ENCODE measurements at places on chromosomes 1 and 21.
A peak's percentile ranks its signal among the peaks of the same experiment; 100 is the strongest.

DNA sequence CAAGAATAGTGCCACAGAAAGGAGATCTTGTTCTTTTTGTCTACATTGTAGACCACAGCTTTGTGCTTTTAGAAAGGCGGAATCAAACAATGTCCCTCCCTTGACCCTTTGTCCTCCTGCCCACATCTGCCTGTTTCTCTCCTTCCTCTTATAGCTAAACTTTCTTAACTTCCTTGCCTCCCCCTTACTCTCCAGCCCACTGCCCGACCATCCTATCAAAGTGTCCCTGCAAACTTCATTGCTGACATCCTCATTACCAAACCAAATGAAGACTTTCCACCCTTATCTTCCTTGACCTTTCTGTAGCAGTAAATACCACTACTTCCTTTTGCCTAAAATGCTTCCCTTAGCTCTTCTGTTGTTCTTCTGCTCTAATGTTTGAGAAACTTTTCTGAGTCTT is 5.0 kb downstream of the SELP start:
- DNase-seq, result peak; percentile 54

DNA sequence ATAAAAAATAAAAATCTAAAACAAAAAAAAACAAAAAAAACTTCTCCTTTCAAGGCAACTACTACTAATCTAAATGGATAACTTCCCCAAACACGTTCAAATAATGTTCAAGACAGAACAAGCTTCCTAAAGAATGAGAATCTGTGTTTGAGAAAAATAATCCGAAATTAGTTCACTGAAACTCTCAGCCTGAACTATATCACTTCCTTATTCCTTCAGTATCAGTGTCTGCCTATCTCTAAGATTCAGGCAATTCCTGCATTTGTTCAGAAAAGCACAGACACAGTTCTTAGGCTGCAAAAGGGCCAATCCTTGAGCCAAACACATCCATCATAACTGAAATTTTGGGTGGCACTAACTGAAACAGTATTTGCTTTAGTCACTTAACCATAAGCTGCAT is 22.4 kb downstream of the DSTYK start:
- peak; percentile 11 for DNase-seq

DNA sequence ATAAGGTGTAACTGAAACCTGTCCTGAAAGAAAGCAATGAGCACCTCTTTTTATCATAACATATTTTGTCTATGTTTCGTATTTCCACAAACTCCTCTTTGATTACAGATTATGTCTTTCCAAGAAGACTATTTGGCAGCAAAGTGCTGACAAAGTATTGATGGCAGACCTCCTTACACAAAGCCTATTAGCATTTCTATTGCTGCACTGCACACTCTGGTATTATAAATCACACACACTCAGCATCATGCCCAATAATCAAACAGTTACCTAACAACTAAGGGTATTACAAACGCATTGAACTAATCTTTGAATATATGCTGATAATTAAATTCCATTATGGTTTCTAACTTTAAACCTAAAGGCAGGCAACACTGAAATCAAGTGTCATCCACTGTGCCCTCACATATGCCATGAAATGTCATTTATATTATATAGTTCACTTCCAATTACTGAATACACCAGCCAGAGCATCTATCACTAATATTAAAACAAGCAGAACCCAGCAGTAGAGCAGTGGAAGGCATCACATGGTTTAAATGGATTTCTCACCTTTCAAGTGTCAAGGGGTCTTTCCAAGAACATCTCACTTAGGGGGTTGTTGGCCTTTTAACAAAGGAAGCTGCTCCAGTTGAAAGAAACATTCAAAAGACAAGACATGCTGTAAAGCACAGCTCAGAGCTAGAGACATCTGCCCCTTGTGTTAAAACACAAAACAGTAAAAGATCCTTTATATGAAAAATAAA is 239.1 kb downstream of the RERE start:
- no peak for DNase-seq

GRCh38 chr1:50846224-50846839 is 113.7 kb downstream of the FAF1 start:
- DNase-seq, result peak; percentile 27

DNA sequence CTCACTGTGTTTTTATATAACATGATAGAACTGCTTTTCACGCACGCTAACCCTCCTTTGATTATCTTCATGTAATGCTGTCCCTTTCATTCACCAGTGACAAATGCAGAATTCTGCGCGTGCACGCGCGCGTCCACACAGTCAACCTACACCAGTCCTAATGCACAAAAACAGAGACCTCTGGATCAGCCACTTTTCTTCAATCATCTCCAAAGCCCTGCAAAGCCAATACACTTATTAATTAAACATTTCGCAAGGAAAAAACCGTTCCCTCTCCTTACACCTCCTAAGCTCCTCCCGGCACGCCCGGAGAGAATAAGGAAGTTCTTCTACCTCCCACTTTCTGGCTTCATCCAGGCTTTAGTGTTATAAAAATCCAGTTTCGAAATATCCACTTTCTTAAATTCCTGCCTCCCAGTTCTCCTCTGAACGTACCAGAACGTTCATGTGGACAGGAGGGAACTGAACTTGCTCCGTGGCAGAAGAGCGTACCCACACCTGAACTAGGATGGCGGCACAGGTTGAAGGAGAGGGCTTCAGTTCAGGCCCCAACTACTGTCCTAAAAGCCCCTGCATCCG is 4.6 kb downstream of the LMX1A start:
- DNase-seq, result no peak

DNA sequence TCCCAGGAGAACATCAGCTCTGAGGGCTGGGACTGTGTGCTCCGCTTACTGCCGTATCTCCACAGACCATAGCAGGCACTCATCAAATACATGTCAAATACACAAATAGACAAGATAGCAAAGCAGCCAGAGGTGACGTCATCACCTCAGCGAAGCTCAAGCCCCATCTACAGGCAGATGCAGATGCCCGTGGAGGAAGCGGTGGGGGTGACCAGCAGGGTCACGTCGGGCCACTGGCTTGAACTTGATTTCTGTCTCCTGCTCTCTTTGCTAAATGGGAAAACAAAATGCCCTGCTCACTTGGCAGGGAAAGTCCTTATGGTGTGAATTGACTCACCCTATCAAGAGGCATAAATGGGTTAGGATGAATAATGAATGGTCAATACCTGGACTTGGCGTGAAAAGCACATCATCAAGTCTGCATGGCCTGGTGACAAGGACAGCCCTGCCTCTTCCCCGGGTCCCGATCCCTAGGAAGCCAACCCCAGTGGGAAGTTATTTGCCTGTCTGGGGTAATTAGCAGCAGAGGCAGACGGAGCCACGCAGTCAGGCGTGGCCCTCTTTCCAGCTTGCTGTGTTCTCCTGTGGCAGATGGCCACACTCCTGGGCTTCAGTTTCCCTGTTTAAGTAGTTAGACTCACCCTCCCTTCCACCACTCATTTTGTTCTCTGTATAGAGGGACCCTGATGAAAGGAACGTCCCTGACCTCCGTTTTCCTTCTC is 536.0 kb downstream of the NPHP4 start:
- no peak for DNase-seq

DNA sequence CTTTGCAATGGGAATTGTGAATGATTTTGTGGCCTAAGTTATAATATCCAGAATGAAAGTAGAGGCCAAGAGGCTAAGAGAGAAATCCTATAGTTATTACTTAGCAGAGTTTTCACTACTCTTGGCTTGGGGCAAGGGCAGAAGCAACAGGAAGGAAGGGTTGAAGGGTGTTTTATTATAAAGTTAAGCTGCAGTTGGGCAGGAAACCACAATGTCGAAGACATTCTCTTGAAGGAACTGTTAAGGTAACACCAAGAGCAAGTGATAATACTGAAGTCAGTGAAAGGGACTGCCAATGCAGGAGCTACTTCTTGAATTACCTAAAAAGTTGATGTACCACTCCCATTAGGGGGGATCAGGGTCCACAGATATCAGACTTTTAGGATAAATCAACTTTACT is 8.3 kb downstream of the XCL2 start:
- peak; percentile 92 for DNase-seq

- no peak for DNase-seq
Measured at GRCh38 chr1:234971586-234972297, 156.9 kb downstream of the TOMM20 start.

DNA sequence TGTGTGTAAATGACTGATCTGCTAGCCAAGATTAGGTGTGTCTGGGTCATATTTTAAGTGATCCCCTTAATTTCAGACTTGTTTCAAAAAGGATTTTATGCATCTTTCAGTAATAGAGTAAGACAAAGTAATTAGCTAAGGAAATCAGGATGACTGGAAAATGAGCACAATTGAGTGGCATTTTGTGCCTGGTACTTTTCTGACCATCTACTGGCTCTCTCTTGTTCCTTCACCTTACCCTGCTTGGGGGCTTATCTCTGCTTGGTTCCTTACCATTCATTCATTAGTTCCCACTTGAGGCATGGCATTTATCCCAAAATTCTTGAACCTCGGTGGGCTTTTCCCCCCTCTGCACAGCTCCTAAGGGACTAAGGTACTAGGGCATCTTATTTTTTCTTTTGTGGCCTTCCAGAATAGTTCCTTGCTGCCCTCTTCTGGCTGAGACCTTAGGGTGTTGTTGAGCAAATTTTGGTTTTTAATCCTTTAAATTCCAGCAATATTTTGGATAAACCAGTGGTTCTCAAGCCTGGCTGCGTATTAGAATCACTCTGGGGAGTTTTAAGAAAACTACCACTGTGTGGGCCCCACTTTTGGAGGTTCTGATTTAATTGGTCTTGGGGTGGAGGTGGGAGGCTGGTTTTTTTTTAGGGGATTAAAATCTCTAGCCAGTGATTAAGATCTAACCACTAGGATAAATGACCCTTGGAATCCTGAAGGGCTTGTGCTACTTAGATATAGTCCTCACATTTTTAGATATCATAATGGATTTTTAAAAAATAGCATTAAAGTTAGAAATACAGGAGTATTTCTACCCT is 50.8 kb downstream of the HS2ST1 start:
- peak; percentile 62 for DNase-seq

DNA sequence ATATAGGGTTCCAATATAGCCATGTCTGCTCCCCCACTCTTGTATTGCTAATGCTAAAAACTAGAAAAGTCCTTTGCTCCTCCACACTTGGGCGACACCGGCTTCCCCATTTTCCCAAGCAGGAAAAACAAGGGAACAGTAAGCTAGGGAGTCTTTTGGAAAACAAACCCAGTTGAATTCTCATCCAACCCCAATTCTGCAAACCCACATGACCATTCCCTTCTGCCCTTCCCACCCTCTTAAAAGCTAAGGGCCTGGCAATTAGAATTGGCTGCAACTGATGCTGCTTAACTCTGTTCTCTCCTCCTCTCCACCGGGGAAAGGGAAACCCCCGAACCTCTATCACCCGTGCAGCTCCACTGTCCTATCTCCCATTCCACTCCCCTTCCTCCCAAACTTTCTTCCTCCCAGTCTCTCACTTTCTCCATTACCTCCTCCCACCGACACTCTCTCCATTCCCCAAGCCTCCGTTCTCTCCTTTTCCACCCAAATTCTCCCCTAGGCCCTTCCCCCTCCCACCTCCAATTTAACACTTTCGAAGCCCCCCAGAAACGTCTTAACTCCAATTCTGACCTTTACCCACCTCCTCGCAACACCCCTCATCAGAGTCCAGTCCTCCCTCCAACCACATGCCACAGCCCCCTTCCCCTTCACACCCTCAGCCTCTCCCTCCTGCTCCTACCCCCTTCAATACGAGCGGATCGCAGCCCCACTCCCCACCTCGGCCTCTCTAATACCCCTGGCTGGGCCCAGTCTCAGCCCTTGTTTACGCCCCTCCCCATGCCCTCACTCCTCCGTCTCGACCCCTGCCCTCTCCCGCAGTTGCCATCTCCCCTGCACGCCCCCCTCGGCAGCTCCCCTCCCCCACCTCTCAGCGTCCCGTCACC is 701 bp downstream of the DEDD start:
- DNase-seq, result no peak

DNA sequence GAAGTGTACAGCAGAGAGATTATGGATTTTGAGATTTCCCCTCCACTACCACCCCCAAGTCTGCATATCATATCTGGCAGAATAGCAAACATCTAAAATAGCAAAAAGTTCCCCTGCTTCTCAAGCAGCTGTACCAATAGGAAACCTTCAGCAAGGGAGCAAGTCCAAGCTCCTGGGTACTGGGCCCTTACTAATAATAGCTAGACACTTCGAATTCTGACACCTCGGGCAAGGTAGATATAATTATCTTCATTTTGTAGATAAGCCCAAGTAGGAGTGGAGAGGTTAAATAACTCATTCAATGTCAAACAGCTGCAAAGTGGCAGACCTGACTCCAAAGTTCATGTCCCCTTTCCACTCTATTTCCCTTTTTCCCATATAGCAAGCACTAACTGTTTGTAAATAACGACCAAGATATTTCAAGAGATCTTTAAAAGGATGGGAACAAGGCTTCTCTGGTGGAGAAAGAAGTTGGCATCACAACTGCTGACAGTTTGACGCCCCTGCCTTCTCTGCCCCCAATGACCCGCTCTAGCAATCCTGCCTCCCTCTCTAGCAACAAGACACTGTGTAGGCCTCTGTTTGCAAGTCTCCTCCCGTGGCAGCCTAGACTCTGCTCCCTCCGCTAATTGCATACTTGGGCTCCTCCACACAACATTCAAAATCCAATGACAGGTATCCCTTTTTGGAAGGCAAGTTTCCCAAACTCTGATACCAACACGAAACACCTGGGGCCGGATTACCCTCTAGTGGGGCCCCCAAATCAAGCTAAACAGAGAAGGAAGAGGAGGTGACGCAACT is 18.7 kb upstream of the ADAR start:
- DNase-seq, result no peak
